SK-N-SH (cell line): ENCODE measurements at places on chromosomes 6 and 20. TPM values are rescaled to one million over a fixed set of nuclear protein-coding genes. Genes with fewer than 3 reads are reported as not detected.

DNA sequence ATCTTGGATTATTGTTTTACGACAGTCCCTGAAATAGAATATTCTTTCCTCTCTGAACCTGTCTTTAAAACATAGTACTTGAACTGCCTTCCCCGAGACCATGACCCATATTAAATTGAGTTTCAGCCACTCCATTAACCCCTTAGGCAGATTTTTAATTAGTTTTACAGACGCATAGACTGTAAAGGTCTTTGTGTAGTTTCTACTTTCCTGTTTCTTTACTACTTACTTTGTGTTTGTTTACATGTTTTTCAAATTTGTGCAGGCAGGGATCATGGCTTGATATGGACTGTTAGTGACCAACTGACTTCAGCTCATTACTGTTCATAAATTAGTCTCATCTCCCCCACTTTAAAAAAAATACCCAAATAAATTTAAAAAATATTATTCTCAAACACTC is 53.8 kb downstream of the FYN start:
- no peak for DNase-seq

- DNase-seq: no peak
These were observed 14.8 kb upstream of the BCLAF1 start for GRCh38 chr6:136304410-136304809.

DNA sequence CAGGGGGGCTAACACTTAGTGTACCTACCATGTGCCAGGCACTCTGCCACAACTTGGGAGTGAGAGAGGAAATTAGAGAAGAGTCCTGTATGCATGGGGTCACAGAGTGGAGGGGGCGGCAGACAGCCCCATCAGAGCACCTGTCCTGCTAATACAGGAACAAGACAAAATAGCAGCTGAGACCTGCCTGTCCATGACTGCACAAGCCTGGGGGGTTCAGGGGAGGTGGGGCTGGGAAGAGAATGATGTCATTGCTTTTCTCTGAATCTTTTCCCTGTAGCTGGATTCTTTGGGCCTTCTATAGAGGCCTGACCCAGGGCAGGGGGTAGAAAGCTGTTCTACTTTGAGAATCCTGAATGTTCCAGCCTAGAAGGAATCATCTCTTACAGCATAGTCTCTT is 37.4 kb downstream of the FOXP4 start:
- DNase-seq: no peak

DNA sequence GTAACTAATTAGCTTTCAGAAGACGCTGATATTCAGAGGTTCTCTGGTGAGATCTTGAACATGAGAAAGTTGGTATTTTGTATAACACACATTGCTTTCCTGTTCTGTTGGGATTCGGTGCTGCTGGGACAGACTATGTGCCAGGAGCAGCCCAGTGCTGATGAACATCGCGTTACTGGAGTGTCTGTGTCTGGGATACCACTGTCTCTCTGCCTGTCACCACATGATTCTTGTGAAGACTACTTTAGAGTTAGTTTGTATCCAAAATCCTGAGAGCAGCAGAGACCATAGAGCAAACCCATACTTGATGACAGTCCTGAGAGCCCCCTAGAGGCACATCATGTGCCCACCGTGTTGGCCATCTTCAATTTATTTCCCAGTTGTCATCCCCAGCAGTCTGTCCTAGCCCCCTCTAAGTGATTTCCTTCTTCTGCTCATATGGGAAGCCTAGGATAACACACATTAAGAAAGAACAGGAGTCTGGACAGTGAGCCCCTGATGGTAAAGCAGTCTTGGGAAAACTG is 41.8 kb upstream of the TINAG start:
- no peak for DNase-seq

- peak; percentile 40 for DNase-seq
These were observed 124.7 kb upstream of the MARCKS start for GRCh38 chr6:113732384-113732966.

- no peak for DNase-seq
These were observed 4.7 kb downstream of the JPH2 start for GRCh38 chr20:44182135-44182765.

- no peak for DNase-seq
These were observed 70.7 kb upstream of the SMIM29 start for GRCh38 chr6:34319471-34319885.

GRCh38 chr6:118558464-118559217 is 10.5 kb downstream of the PLN start:
- no peak for DNase-seq

The PTPN1 gene
- polyA plus RNA-seq: 23.6 and 25.2 TPM in 2 replicates

DNA sequence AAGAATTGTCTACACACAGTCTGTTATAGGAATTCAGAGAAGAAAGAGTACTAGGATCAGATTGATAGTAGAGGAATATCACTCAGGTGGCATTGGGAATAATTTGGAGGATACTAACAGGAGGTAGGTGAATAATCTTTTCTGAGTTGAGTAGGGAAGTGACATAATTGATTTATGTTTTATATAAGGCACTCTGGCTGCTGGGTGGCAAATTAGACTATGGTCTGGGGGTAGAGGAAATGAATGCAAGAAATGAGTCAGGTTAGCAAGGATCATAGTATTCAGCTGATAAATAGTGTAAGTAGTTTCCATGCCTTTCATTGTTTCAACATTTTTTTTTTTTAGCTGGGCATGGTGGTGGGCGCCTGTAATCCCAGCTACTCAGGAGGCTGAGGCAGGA is 113.3 kb downstream of the CDKAL1 start:
- no peak for DNase-seq

DNA sequence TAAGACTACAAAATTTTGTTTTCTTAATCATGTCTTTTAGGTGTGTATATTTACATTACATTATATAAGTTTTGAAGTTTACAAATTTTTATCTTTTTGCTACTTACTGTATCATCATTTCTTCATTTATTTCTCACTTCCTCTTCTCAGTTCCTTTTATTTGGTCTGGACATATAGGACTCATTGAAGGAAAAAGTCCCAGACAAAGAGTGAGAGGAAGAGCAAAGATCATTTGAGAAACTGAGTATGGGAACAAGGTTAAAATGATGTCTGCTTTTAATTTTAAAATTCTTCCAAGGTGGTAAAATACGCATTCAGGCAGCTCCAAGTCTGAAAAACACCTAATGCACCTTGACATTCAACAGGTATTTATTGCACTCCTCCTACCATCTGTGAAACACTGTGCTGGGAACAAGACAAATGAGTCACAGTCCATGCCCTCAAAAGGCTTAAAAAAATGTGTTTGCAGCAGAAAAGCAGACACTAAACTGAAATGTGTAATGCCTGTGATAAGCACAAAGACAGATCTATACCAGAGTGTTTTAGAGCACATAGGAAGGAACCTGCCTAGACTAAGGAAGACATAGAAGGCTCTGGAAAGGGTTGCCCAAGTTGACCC is 63.2 kb downstream of the PKIB start:
- DNase-seq: no peak

DNA sequence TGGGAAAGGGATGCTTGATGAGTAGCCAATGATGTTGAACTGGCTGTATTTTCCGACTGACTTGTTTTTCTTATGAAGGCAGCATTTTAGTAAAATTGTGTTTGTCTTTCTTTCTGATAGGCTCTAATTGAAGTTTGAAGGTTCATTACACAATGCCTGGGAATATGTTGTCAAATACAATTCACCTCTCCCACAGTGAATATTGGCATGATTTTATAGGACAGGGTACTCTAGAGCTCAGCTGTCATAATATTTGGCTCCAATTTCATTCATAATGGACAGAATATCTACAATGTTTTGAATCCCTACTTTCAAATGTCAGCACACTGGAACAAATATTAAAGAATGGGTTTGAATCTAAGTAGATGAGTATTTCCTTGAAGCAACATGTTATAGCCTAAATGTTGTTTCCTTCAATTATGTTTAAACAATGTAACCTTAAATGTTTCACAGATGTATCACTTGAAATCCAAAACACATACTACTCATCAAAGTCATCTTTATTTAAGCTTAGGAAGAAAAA is 81.4 kb downstream of the LAMA2 start:
- no peak for DNase-seq

DNA sequence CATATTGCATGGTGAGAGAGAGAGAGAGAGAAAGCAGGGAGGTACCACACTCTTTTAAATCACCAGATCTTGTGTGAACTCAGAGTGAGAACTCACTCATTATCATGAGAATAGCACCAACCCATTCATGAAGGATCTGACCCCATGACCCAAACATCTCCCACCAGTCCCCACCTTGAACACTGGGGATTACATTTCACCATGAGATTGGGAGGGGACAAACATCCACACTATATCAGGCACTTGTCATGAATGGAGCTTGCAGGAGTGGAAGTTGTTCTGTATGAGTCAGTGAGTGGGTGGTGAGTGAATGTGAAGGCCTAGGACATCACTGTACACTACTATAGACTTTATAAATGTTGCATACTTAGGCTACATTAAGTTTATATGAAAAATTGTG is 47.7 kb upstream of the RNF182 start:
- no peak for DNase-seq
